PC-9 (cell line): ENCODE measurements at places on chromosomes 7 and 10.

GRCh38 chr7:80508440-80508839 is 3.4 kb downstream of the GNAT3 start:
- no peak for DNase-seq

DNA sequence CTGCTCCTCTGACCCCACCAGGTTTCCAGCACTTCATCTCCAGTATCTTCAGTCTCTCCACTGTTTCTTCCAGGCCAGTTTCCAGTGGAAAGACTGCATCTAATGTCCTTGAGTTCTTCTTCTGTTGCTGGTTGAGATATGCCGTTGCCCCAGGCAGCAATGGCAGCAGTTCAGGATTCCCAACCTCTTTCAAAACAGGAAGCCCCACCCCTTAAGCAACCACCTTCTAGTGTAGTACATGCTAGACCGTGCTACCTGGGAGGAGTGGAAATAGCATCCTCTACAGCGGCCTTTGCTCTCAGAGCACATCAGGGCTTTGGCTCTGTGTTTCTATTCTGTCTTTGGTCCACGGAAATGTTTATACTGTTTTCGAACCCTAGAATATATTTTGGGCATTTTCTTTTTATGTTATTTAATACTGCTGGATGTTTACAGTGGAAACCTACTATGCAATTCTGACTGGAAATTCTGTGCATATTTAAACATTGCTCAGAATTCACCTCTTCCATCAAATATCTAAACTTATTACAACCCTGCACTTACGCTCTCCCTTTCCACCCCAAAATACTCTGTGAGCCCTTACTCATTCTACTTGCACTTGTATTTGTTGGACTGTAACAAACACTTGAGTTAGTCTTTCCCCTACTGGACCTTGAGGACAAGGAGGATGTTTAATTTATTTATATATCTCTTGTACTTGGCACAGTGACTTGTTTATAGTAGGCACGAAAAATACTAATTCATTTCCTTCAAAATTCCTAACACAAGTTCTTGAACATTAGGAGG is 8.5 kb upstream of the BPGM start:
- peak; percentile 42 for DNase-seq

GRCh38 chr7:138025215-138026186 is 23.6 kb upstream of the CREB3L2 start:
- peak; percentile 73 for DNase-seq

- no peak for DNase-seq
Observed at GRCh38 chr10:8102708-8103401, 48.4 kb downstream of the GATA3 start.

- no peak for DNase-seq
Observed at GRCh38 chr10:117217196-117217761, 20.0 kb downstream of the KCNK18 start.

DNA sequence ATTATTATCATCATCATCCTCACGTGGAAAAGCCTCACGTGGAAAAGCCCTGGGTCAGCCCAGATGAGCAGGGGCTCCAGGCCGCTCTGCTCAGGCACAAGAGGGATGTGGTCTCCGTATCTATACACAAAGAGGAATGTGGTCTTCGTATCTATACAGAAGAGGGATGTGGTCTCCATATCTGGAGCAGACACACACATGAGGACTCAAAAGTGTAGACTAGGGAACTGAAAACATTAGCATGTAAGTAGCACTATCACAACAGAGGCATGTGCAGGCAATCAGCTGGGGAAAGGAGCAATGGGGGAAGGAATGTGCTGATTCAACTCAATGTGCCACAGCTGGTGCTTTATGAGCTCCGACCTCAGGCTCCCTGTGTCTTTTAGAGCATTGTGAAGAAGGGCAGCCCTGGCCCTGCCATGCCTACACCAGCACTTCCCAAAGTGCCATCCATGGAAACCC is 86.5 kb downstream of the PLXNA4 start:
- no peak for DNase-seq

- DNase-seq: no peak
Observed at GRCh38 chr10:124686707-124687376, 57.3 kb downstream of the FAM53B start.

DNA sequence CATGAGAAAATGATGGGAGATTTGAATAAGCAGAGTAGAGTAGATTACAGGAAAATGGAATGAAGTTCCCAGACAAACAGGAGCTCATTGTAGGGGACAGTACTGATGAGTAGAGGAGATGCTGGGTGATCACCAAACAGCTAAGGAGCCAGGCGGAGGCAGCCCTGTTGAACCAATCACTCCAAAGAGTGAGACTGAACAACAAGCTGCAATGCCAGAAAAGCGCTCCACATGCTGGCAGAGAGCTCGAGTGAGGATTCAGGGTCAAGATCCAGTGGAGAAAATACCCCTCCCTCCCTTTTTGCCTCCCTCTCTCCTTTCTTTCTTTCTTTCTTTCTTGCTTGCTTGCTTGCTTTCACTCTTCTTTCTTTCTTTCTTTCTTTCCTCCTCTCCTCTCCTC is 133.3 kb downstream of the PFKFB3 start:
- no peak for DNase-seq

GRCh38 chr10:115052226-115052625 is 40.9 kb upstream of the ATRNL1 start:
- DNase-seq: no peak

GRCh38 chr7:117616694-117617093 is 136.9 kb downstream of the CFTR start:
- no peak for DNase-seq

DNA sequence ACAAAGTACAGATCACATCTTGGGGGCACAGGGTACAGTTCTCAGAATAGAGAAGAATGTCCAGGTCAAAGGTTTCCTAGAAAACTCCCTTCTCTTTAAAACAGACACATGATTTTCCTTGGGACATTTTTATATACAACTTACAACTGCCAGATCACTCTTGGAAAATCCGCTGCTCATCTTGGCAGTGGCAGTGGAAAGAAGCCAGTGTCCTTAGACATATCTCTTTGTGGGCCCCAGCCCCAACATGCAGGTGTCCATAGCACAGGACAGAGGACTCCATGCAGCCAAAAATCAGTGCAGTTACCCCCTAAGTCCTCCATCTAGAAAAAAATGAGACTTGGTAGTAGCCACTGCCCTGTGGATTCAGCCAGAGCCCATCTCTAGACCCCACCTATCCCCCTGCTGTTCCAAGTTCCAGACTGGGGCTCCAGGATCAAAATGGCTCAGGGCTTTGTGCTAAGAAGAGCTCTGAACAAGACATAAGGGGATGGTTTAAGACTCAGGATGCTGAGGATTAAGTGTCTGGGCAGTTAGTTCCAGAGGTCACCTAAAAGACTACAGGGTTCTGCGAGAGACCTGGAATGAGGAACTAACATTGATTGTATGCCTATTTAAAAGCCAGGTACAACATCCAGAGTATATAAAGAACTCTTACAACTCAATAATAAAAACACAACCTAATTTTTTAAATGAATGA is 34.4 kb downstream of the HIPK2 start:
- DNase-seq: no peak

- no peak for DNase-seq
Observed at GRCh38 chr7:15581352-15581951, 19.6 kb upstream of the AGMO start.

DNA sequence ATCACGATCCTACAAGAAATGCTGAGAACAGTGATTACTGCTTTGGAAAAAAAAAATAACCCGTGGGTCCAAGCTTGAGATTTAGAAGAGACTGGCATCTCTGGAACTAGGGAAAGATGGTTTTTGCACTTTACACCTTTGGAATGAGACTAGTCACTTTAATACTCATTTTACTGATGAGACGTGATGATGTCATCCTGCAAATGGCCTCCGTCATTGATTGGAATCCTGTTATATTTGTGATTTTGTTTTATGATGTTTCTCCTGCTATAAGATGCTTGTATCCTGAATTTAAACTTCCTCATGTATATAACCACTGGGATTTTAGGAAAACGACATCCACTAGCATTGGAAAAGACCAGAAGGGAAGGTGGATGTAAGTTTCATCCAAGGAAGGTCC is 361.3 kb upstream of the AOAH start:
- no peak for DNase-seq

DNA sequence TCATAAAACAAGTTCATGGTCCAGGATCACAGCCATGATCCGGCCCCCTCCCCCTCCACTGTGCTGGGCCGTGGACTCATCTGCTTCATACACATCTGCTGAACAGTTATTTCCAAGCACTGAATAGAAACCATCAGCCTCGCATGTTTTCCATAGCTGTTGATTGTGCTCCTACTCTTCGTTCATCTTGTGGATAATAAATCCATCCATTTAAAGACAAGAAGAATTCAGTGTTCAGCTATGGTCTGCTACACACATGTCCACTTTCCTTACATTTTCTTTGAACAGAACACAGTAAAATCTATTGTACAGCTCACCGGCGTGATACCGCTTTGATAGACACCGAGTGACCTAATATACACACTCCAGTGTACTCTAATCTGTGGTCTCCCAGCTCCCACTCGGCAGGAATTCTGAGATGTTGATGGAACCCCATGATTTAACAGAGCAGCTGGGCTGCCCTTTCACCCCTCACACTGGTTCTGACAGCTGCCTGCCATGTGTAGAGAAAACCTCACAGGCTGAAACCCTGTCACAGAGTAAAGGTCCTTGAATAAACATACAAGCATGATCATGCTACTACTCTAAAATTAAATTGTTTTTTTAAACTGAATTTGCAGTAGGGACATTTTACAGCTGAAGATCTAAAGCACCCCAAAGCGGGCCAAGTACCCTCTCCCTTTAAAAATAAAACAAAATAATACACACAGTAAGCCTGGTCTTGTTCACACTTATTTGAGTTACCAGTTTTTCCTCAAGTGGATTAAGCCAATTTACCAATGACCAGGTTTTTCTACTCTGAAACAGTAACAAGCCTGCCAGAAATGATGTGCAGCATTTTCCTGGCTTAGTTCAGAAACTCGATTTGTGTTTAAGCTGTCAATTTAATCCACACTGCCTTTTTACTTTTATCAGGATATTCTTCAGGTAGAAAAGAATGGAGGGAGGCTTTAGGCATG is 95.1 kb upstream of the FZD1 start:
- DNase-seq: no peak

DNA sequence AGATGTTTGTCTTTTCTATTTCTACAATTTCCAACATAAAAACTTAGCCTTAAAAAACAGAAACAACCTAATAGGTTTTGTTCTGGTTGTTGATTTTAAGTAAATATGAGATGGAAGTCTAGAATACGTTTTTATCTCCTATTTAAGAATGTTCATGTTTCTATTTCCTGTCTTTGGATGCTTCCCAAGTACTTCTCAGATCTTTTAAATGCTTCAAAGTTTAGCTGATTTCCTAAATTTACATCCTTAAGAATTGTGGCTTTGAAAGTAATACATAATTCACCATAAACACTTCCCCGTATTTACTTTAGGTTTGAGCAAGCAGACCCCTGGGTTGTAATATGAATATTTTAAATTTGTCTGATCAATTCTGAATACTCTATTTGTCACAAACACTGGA is 70.5 kb downstream of the RAPGEF5 start:
- no peak for DNase-seq

GRCh38 chr7:118420888-118421287 is 196.4 kb downstream of the ANKRD7 start:
- no peak for DNase-seq

- no peak for DNase-seq
Observed at GRCh38 chr10:71463111-71463510, 66.4 kb downstream of the CDH23 start.

DNA sequence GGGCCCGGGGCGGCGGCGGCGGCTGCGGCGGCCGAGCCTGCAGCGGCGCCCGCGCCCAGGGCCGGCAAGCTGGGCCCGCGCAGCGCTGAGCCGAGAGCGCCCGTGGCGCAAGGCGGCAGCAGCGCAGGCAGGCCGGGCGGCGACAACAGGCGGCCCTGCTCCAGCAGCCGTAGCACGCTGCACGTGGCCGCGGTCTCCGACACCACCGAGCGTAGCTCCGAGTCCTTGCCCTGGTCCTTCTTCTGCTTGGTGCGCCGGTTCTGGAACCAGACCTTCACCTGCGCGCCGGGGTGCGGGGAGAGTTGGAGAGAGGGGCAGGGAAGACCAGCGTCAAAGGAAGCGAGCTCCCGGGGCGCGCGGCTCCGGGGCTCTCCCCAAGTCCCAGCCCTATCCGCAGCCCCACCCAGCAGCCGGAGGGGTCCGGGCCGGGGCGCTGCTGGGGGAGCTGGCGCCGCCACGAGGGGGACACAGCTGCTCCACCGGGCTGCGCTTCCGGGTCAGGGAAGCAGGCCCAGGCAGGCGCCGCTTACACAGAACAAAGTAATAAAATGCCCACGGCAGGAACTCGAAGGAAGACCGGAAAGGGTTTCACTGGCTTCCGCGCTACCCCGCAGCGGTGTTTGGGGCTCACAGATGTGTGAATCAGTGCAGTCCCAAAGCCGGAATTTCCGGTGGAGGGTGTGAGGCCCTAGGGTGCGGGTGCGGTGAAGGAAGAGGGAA is 3.6 kb downstream of the VAX1 start:
- no peak for DNase-seq
